CD4-positive, alpha-beta T cell treated with Interleukin-15 for 4 hours (primary cell): ENCODE measurements at places on chromosomes 11 and 22.

DNA sequence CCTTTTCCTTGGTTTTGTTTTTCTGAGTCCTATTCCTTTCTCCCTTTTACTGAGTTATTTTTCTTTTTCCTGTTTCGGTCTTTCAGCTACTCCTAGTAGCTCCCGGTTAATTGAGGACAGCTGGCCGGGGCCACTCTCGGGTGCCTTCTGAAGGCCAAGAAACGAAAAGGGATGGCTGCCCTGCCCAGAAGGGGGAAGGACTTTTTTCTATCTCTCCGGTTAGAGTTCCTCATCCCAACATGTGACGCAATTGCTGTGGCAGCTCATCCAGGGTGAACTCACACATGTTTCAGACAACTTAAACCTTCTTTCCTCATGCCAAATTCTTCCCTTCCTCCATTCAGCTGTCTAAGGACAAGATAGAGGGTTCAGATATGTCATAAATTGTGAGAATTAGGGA, 83.6 kb downstream of the PIWIL4 start:
- DNase-seq = no peak

DNA sequence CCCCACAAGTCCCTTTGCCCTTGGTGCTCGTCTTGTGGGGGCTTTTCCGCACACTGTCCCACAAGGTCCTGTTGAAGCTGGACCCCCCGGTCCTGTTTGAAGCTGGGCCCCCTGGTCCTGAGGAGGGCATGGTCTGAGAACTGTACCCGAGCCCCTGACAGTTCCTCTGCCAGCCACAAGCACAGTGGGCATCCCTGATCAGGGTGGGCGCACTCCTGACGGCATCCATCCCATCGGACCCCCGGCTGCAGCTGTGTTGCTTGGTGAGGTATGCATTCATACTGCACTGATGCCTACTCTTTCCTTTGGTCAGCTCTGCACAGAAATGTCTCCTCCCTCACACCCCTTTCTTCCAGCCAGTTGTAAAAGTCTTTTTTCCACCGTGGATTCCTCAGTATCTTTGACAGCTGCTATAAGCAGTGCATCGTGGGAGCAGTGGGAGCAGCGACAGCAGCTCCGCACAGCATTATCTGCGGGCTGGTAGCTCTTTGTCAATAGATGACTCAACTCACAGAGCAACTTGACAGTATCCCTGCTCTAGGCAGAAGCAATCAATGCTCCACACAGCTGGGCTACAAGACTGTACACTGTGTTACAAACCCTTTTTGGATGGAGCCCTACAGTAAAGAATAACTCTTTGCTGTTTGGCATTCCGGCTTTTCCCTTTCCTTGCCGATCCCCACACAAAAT, 1030.8 kb upstream of the CCDC90B start:
- no peak for DNase-seq

- DNase-seq = no peak
Measured at GRCh38 chr11:17596310-17596669, 49.2 kb downstream of the OTOG start.

- DNase-seq = no peak
Measured at GRCh38 chr11:77059806-77060205, 7.0 kb upstream of the CAPN5 start.

DNA sequence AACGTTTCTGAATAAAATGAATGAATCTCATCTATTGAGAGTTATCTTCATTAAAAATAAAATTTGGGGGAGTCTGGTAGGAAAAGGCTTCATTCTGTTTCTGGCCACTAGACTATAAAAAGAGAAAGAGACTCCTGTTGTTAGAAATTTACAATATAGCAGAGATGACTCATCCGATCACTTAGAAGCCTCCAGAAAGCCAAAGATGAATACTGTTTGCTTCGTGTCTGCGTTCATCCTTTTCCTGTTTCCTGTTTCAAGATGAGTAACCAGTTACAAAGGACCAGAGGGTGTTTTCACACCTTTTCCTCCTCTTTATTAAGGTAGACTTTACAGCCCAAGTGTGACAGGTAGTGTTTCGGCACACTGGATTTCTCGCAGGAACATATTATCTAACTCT, 1120.7 kb downstream of the LRRC4C start:
- DNase-seq = no peak

- no peak for DNase-seq
Measured at GRCh38 chr11:32056438-32056837, 34.4 kb upstream of the RCN1 start.

- no peak for DNase-seq
Measured at GRCh38 chr22:42608823-42609361, 5.8 kb downstream of the POLDIP3 start.

GRCh38 chr11:45851228-45851627, 4.0 kb downstream of the CRY2 start:
- DNase-seq = no peak

DNA sequence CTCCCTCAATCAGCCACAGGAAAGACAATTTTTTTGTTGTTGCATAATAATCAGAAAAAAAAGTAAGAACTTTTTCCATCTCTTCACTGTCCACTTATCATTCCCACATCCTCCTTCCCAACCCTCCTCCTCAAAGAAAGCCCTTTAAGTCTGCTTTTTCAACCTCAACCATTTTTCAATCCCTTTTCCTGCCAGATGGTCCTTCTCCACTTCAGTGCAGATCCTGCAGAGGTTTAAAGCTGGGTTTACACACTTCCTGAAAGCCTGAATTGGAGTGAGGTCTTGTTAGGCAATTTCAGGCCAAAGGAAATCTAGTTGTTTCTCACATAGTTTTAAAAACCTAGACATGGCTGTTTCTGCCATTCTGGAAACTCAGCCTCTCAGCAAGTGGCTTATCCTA, 78.3 kb downstream of the RPL27A start:
- no peak for DNase-seq

DNA sequence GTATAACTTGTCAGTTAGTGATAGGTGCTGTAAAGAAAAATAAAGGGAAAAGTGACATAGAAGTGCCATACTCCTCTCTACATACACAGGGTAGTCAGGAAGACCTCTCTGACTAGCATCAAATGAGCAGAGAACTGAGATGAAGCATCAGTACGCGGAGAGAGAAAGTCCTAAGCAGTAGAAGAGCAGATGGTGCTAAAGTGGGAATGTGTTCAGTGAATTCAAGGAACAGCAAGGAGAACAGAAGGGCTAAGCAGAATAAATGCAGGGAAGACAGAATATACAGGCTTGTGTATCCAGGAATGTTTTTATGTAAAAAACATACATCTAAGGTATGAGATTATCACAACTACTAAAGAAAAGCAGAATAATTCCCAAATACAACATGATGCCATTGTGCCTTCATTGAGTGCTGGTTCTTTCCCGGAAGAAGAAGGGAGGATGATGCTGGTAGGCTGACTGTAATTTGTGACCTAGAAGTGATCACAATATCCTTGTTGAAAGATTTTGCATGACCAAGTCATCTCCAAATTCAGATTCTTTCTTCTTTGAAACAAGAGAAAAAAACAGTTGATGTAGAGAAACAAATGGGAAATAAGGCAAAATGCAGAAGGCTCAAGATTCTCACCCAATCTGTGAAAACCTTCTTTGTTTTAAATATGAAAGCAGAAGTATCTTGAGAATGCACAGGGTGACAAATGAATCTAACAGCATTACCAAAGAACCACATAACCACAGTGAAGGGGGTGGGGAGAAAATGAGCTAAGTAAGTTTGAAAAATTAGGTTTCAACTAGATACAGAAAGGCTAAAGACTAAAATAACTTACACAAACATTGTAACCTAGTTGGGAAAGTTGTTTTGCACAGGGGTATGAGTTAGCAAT, 20.5 kb downstream of the MRE11 start:
- DNase-seq = peak; percentile 11

GRCh38 chr11:11937957-11938356, 70.5 kb downstream of the DKK3 start:
- DNase-seq = no peak

DNA sequence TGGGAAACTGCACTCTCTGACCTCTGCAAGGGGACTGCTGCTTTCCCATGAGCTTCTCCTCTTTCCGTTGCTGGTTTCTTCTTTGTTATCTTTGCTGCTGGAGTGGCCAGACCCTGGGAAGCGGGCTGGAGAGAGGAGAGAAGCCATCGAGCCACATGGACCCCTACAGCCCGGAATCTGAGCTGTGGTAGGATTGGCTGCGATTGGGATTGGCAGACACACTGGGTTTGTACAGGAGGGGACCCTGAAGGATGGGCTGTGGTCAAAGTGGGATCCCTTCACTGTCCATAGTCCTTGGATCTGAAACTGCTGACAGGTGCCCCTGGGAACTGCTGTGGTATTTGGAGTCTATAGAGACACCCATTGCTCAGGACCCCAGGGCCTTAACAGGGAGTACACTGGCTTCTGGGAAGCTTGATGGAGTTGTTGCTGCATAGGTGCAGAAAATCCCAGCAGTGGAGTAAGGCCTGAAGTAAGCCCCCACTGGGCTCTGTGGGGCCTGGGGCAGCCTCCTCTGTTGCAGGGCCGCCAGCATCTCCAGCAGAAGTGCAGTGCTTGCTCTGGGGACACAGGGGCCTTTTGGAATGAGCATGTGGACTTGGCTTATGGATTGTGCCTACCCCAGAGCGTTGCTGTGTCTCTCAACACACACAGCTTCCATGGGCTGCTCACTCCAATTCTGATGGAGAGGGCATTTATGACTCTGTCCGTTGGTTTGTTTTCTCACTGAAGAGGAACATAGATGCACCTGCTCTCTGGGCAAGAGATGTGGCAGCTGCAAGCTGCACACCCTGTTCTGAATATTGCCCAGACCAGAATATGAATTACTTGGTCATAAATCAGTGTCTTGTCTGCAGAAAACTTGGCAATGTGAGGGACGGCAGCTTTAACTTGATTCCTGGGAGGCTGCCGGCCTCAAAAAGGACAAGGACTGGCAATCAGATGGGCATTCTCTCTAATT, 32.0 kb downstream of the BCR start:
- no peak for DNase-seq

GRCh38 chr22:44401783-44402110, 89.0 kb upstream of the SHISAL1 start:
- no peak for DNase-seq

GRCh38 chr11:31974366-31975136, 116.3 kb upstream of the RCN1 start:
- DNase-seq = no peak
